ENCODE measurements at places on chromosomes 5 and 9. TPM values are rescaled to one million over a fixed set of nuclear protein-coding genes. Genes with fewer than 3 reads are reported as not detected.

VAV2 gene
- 5.2 TPM for total RNA-seq

CARD9 gene
- total RNA-seq = 7.4 TPM

GRHPR gene
- total RNA-seq = 156 TPM

- DNase-seq = no peak
Observed at GRCh38 chr9:128100581-128100980, 26.9 kb downstream of the PTGES2 start.

DNA sequence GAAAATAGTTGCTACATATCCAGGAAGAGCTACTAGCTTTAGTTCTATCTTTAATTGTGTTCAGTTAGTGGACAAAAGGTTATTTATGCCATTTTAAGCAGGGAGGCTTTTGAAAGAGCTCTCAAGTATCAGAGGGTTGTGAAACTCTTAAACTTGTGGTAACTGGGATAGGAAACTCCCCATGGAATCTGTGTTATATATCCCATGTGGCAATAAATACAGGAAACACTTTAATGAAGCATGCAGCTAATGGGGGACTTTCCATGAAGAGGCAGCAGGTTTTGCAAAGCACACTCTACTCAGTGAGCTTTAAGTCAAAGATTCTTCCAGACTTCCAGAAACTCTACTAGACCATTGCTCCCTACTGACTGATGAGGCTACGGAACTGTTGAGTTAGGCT, 805.0 kb upstream of the C9orf72 start:
- DNase-seq = no peak

DNA sequence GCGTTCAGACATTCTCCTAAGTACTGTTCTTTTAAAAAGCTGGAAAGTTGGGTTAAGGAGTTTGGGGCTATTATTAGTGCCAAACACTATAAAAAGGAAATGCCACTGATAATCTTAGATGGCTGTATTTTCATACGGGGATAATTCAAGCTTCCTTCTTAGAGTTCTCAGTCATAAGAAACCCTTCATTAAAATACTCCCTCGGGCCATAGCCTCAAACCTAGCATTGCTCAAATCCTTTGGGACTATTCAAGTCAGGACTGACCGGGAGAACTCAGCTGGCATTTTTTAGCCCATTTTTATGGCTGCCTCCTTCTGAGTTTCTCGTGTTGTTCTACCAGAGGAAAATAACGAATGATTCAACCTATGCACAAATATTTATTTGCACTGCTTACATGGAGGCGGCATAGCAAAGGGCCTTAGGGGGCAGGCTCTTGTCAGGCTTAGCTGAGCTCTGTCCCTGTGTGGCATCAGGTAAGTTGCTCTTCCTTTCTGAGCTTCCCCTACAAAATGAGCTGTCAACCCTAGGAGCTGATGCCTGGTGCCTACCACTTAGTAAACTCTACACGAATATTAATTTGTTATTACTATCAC, 33.5 kb upstream of the ADAM19 start:
- DNase-seq = no peak

LMNB1 gene
- total RNA-seq = 13.2 TPM

DNA sequence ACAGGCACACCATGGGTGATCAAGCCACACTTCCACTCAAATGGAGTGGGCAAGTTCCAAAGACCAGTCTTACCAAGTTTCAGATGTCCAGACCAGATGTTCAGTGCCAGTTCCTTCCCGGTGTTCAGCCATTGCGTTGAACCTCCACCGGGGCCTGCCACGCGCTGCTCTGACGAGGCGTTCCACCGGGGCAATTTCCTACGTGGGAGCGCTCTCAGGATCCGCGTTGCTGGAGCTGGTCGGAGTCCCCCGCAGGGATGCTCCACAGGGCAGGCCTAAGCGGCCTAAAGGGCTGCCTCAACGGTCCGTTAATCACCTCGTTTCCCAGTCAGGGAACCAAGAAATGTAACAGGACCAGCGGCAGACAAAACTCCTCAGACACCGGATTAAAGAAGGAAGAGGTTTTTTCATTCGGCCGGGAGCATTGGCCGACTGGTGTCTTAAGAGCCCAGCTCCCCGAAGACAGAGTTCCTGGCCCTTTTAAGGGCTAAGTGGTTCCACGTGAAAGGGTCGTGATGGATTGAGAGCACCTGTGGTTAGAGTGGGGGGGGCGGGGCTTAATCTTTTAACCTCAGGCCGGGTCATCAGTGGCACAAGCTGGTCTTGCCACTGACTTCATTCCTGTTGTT, 35.7 kb upstream of the PPP1R26 start:
- no peak for DNase-seq

GRCh38 chr9:34271265-34272006, 57.6 kb downstream of the KIF24 start:
- no peak for DNase-seq

- no peak for DNase-seq
Observed at GRCh38 chr9:120383611-120383998, 196.4 kb downstream of the CDK5RAP2 start.

CCNJL gene
- not detected for total RNA-seq

Measured in suprapubic skin (tissue), 4 donors.